ENCODE measurements at places on chromosomes 1 and 21.

GRCh38 chr1:245031041-245031440 is 123.7 kb upstream of the KIF26B start:
- no peak for DNase-seq

DNA sequence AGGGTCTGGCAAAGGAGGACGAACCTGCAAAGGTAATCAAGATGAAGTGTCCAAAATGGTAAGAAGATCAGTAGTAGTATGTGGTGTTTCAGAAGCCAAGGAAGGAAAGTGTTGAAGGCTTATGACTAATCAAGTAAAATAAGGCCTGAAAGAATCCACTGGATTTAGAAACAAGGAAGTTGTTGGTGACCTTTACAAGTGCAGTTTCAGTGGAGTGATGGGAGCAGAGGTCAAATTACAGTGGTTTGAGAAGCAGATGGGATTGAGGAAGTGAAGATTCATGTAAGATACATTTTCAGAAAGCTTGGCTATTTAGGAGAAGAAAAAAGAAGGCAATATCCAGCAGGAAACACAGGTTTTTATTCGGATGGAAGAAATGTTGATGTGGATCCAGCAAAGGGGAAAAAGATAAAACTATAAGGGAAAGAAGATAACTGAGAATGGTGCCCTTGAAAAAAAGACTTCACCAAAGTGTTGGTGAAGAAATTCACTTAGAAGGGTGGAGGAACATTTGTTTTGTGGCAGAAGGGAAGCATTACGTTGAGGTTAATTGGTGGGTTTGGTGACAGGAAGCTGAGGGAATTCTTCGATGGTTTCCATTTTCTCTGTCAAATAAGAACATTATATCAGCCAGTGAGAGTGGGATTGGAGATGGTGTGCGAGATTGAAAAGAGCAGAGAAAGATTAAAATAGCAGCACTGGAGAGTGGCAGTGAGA is 2.1 kb downstream of the ARMH1 start:
- DNase-seq = no peak

DNA sequence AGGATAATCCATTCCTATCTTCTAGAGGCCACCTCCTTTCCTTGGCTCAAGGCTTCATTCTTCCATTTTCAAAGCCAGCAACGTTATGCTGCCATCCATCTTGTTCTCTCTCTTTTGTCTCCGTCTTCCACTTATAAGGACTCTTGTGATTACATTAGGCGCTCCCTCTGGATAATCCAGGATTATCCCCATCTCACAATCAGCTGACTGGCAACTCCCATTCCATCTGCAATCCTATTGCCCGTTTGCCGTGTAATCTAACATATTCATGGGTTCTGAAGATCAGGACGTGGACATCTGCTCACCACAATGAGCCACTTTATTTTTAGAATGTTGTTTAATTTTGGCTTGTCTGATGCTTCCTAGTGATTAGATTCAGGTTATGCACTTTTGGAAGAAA is 89.3 kb downstream of the EBNA1BP2 start:
- no peak for DNase-seq

- no peak for DNase-seq
Measured at GRCh38 chr1:150529017-150529416, 13.5 kb downstream of the FALEC start.

DNA sequence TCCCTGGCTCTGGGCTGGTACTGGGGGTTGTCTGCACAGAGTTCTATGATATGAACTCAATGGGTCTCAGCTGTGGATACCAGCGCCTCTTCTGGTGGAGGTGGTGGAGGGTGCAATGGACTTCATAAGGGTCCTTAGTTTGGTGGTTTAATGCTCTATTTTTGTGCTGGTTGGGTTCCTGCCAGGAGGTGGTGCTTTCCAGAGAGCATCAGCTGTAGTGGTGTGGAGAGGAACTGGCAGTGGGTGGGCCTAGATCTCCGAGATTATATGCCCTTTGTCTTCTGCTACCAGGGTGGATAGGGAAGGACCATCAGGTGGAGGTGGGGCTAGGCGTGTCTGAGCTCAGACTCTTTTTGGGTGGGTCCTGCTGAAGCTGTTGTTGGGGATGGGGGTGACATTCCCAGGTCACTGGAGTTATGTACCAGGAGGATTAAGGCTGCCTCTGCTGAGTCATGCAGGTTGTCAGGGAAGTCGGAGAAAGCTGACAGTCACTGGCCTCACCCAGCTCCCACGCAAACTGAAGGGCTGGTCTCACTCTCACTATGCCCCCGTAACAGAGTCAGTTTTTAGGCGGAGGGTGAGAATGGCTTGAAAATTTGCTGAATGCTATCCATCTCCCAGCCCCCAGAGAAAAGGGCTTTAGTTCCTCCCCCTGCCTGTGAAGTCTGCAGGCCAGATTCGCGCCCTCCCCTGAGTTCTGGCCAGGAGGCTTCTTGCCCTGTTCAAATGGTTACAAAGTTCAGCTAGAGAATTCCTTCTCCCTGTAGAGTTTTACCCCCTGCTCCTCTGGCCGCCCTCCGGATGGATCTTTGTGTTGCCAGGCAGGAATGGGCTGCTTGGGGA is 902.9 kb downstream of the LTN1 start:
- no peak for DNase-seq

DNA sequence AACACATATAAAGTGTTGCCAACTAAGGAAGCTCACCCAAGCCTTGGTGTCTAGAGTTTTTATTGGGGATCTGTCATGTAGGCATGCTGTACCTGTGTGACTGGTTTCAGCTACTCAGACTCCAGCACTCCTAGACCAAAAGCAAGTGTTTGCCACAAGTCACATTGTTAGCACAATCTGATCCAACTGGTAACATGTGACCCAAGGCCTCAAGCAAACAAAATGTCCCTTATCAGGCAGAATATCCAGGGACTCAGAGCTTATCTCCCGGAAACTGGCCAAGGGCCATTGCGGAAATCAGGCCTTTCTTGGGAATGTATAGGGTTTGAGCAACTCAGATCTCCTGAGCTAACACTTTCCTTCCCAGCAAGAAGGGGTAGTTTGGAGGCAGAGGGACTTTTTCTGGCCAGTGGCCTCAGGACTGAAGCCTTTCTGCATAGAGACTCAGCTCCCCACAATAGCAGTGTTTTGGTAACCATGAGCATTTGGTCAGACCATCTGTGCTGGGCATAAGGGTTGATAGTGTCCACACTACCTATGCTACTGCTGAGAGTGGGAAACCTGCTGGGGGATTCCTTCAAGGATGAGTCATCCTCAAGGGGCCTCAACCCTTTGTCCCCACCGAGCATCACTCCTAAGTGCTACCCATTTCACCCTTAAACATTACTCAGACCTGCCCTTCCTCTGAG is 29.6 kb downstream of the NHLH2 start:
- no peak for DNase-seq

GRCh38 chr1:19430121-19431068 is 54.9 kb downstream of the CAPZB start:
- DNase-seq = no peak

DNA sequence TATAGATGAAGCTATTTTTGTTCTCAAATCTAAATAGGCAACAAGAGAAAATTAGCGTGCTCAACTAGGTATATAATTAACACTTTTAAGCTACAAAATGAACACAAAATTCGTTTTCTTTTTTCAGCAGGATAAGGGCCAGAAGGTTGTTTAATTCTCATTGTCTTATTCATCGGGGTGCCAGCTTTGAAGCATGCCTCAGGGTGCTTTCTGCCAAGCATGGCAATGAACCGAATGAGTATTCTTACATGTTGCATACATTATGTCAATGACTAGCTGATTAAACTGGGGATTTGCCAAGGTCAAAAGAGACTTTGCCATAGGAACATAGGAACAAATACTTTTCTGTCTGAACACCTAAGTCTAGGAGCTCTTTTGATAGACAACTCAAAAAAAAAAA is 102.0 kb upstream of the MAP1LC3C start:
- no peak for DNase-seq

- no peak for DNase-seq
Measured at GRCh38 chr1:169517558-169518186, 31.9 kb upstream of the SLC19A2 start.

- no peak for DNase-seq
Measured at GRCh38 chr21:41500931-41501381, 7.0 kb downstream of the TMPRSS2 start.

- DNase-seq = no peak
Measured at GRCh38 chr21:45852886-45853400, 128.6 kb upstream of the COL6A1 start.

DNA sequence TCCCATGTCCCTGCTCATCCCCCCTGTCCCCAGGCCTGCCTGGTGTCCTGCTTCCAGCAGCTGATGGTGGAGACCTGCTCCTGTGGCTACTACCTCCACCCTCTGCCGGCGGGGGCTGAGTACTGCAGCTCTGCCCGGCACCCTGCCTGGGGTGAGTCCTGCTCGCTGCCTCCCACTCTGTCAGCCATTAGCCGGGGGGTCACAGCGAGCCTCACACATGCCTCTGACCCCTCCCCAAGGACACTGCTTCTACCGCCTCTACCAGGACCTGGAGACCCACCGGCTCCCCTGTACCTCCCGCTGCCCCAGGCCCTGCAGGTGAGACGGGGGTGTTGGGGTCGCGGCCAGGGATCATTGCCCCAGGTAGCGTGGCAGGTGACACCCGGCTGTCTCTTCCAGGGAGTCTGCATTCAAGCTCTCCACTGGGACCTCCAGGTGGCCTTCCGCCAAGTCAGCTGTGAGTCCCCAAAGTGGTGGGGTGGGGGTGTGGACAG is 10.0 kb downstream of the SCNN1D start:
- DNase-seq = no peak

- no peak for DNase-seq
Measured at GRCh38 chr1:61449410-61449809, 275.5 kb downstream of the TM2D1 start.

GRCh38 chr1:51237351-51238033 is 1.4 kb downstream of the RNF11 start:
- no peak for DNase-seq

- no peak for DNase-seq
Measured at GRCh38 chr1:78055565-78056132, 9.9 kb downstream of the GIPC2 start.

DNA sequence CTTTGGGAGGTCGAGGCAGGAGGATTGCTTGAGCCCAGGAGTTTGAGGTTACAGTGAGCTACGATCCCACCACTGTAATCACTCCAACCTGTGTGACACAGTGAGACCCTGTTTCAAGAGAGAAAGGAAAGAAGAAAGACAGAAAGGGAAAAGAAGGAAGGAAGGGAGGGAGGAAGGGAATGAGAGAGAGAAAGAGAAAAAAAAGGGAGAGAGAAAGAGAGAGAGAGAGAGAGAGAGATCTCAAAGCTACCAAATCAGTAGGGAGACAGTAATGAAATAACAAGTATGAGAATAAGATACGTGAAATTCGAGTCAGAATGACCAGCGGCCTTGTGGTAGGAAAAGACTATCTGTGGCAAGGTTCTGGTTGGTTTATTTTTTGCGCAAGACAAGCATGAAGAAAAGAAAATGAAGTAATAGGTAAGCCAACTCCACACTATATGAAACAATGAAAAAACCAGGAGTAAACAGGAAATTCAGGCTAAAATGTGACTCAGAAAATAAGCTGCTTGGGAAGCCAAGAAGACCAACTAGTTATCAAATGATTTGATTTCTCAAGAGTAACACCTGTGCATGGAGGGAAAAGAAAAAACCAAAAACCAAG is 8.9 kb downstream of the MTF1 start:
- DNase-seq = no peak

- no peak for DNase-seq
Measured at GRCh38 chr1:19644681-19645410, 735 bp downstream of the NBL1 start.

- DNase-seq = no peak
Measured at GRCh38 chr1:203178083-203178482, 2.5 kb upstream of the MYBPH start.

DNA sequence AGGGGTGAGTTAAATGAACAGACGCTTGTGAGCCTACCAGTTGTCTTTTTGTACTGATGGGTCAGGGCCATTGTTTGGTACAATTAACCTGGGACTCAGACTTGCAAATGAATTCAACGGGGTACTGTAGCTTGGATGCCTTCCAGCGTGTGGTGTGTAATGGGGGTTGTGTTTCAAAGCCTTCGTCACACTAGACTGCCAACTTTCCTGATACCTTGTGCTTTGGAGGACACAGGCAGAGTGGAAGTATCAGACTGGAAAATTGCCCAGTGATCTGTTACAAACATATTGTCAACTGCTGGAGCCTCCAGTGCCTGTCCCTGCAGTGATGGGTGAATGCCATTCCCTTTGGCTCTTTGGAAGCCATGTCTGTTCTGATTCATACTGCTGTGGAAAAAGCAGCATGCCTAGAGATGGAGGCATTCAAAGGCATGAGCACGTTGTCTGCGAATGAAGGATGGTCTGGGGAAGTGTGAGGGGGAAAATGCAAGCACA is 384.5 kb downstream of the LMX1A start:
- DNase-seq = no peak

DNA sequence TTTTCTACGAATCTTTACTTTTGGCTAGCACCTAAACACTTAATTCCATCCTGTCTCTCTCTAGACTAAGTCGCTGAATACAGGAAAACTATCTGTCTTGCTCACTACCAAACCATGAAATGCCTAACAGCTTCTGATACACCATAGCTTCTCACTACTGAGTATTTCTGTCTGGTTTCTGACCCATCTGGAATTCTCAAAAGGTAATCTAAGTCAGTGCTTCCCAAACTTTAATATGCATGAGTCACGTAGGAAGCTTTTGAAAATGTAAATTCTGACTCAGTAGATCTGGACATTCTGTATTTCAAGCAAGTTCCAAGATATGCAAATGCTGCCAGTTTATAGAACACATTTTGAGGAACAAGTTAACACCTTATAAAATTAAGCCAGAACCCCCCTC is 9.2 kb upstream of the OVGP1 start:
- no peak for DNase-seq

- no peak for DNase-seq
Measured at GRCh38 chr21:35940074-35940927, 120.0 kb downstream of the SETD4 start.

GRCh38 chr1:19643602-19644394 is at the start of gene NBL1:
TSS of gene NBL1 (plus strand) at chr1:19644311. CDS start at chr1:19655031, 10,720 bp downstream.
- no peak for DNase-seq

DNA sequence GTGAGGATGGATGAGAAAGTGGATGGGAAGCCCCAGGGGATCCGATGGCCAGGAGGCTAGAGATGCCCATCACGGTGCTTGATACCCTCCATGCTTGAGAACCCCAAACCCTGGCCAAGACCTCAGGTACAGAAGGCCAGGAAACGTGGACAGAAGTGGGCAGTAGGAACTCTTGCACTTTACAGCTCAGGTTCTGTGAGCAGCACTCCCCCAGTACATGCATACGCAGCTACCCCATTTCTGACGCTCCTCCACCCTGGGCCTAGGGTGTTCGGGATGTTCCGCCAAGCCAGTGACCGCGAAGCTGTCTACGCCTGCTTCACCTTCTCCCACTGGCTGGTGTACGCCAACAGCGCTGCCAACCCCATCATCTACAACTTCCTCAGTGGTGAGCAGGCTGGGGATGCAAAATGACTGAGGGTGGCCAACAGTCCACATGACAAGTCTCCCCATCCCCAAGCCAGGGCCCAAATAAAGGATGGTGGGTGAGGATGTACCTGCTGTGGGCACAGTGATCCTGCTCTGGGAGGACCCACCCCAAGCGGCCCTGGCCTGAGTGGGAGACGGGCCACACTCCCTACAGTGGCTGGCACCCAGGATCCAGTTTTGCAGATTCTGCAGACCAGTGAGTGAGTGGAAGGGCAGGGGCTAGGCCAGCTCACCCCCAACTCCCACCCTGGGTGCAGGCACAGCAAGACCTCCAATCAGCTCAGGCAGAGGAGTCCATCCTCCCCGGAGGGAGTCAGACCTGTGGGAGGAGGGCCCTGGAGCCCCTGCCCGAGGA is 7.4 kb downstream of the HCRTR1 start:
- DNase-seq = no peak

GRCh38 chr1:10449751-10450150 is at the start of gene CORT:
TSS of gene CORT (plus strand) at chr1:10450031. CDS start at chr1:10450224, 193 bp downstream.
- DNase-seq = no peak

- no peak for DNase-seq
Measured at GRCh38 chr1:109237512-109237911, 11.8 kb upstream of the CELSR2 start.

Data from substantia nigra (tissue), 51 donors.